ENCODE measurements at places on chromosomes 3 and 15.
A peak's percentile ranks its signal among the peaks of the same experiment; 100 is the strongest.

GRCh38 chr3:144270100-144270499 lies 298.5 kb downstream of the DIPK2A start:
- DNase-seq: no peak

DNA sequence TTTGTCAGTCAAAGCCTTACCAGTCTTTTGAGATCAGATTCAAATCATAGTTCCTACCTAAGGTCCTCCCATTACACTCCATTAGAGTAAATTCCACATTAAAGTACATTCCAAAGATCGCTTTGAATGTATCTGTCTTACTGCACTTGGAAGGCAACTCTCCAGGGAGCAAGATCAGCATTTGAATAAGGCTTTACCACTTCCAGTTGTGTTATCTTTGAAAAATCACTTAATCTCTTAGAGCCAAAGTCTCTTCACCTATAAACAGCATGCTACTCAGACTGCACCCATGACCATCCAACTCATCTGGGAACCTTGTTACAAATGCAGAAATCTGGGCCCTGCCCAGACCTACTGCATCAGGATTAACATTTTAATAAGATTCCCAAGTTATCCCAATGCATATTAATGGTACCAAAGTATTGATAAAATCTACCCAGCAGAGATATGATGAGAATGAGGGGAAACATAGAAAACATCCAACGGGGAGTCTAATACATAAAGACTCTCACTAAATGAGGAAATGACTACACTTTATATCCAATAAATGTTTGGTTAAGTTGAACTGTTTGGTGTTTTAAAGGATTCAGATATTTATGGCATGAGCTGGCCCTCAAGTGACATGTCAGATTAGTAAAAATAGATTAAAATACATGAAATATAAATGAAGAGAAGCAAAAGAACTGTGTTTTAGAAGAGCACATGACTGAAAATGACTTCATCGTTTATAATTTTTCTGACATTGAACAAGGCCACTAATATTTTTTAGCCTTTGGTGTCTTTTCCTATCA lies 75.9 kb downstream of the TNIK start:
- DNase-seq: no peak

- DNase-seq: no peak
Measured at GRCh38 chr3:177603148-177603603, 405.9 kb upstream of the TBL1XR1 start.

GRCh38 chr3:117743993-117744392 lies 1034.4 kb downstream of the TUSC7 start:
- no peak for DNase-seq

DNA sequence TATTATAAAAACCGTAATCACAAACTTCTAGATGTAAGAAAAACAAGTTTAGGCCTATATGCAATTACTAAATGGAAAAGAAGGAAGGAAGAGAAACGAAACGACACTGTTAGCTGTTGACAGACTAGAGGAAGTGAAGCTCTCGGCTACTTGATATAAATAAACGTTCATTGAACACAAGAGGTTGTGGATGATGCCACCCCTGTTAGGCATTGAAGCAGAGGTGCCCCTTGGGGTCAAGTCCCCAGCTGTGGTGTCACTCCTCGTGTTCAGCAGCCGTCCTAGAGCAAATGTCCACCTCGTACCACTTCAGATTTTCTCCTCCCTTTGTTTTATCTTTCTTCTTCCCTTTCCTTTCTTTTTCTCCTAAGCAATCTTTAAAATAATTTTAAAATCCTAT lies 146.5 kb upstream of the UBE2E1 start:
- DNase-seq: no peak

- DNase-seq: no peak
Measured at GRCh38 chr3:138344754-138345153, 3.6 kb upstream of the MRAS start.

GRCh38 chr3:71891483-71891882 lies 106.5 kb upstream of the PROK2 start:
- no peak for DNase-seq

GRCh38 chr15:37361621-37362020 lies 261.3 kb upstream of the MEIS2 start:
- no peak for DNase-seq

- DNase-seq: no peak
Measured at GRCh38 chr15:63531586-63531985, 27.2 kb downstream of the USP3 start.

DNA sequence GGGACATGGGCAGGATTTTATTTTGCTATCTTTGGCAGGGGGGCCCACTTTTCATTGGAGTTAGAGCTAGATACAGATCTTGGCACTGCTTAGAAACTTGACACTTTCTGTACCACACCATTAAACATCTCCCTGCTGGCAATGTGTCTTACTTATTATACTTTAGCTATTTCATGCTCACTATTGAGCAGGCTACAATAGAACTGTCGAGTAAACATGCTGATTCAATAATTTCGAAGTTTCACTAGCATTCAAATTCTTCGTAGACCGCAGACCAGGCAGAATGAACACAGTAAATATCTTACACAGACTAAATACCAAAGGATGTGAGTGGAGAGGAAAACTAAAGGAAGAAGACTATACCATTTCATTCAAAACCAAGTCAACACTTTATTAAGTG lies 180.8 kb downstream of the UNC13C start:
- DNase-seq: no peak

- DNase-seq: no peak
Measured at GRCh38 chr15:60083318-60083717, 79.2 kb downstream of the FOXB1 start.

DNA sequence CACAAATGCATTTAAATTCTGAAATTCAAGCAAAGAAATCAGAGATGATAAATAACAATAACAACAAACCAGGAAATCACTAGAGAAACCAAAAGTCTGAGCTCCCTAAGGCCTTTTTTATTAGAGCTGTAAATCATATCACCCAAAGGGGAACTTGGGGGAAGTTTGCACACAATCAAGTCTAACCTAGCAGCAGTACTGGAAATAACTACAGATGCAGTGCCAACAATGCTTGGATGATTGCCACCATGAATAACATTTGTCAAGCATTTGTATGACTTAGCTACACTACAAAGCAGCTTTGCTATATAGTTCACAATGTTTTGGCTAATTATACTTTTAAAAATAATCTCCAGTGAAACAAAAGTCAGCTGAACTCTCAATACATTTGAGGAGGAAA lies 27.8 kb downstream of the SHQ1 start:
- no peak for DNase-seq

DNA sequence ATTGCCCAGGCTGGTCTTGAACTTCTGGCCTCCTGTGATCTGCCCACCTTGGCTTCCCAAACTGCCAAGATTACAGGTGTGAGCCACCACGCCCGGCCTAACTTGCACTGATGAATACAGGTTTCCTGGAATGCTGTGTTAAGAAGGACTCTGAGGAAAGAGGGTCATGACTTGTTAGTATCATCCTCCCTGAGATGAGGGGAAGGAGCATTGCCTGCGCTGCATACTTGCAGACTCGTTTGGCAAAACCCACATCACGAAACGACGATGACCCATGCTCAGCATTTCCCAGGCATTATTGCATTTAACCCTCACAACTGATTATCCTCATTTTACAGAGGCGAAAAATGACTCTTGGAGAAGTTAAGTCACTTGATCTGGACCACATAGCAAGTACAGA lies 18.9 kb downstream of the COLQ start:
- no peak for DNase-seq

DNA sequence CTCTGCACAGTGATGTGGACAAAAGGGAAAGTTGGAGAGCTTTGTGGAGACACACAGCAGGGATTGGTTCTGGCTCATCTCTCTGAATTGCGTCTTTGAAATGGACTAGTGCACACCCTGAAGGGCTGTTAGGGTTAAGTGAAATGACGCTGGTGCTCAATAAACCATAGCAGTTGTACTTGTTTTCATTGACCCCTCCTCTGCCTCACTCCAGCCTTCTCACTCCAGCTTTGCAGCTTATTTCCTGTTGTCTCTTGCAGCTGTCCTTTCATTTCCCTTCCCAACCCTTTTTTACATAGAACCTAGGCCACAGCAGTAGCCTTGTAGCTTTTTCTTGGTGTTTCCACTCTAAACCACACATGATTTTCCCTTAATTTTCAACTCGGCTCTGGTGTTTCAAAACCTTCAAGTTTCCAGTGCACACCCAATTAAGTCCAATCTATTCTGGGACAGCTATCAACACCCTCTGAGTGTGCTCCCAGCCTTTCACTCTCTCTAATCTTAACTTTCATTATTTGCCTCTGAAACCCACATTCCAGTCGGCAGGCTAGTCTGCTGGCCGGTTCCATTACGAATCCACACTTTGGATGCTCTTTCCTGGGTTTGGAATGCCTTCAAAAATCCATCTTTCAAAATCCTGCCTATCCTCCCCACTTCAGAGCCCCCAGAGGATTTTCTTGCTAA lies 6.4 kb downstream of the C3orf52 start:
- peak; percentile 39 for DNase-seq

- no peak for DNase-seq
Measured at GRCh38 chr3:122918576-122919290, 108.8 kb downstream of the SEMA5B start.

GRCh38 chr15:32723171-32723948 lies 5.6 kb downstream of the GREM1 start:
- DNase-seq: no peak

DNA sequence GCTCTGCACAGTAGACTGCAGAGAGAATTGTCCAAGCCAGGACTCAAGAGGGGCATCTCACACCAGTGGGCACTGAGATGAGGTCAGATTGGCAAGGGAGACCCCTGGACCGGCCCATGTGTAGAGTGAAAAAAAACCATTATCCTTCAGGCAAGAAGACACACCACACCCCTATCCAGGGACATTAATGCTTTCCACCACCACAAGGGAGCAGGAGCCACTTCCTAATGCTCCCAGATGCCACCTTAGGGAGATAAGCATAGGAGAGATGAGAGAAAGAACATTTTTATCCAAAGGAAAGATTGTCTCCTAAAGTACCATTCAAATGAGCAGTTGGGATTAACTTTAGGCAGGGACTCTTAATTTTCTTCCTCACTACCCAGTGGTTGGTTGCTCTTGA lies 109.6 kb upstream of the PTX3 start:
- DNase-seq: no peak

GRCh38 chr3:50674349-50675178 lies at the start of gene DOCK3:
Gene DOCK3 (plus strand): TSS chr3:50674927. CDS start chr3:50675264, 337 bp downstream.
- DNase-seq: no peak

- DNase-seq: no peak
Measured at GRCh38 chr3:131694376-131694775, 191.6 kb upstream of the MRPL3 start.

GRCh38 chr15:73387507-73388255 lies 18.9 kb upstream of the HCN4 start:
- DNase-seq: peak; percentile 10

DNA sequence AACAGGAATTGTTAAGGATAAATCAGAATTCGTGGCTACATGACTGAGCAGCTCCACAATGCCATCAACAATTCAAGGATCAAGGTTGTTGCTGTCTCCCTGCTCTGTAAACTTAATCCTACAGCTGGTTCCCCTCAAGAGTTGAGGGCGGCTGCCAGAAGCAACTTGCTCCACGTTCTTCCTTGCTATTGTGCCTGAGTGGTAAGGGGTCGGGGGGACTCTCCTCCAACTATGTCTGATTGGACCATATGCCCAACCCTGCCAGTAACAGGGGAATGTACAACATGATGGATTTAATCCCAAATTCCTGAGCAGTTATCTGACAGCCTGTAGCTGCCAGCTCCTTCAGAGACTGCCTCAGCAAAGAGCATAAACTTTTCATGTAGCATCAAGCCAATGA lies 37.9 kb upstream of the MECOM start:
- no peak for DNase-seq

All from RCC 7860 (cell line).